ENCODE measurements at places on chromosomes 16 and 17.

DNA sequence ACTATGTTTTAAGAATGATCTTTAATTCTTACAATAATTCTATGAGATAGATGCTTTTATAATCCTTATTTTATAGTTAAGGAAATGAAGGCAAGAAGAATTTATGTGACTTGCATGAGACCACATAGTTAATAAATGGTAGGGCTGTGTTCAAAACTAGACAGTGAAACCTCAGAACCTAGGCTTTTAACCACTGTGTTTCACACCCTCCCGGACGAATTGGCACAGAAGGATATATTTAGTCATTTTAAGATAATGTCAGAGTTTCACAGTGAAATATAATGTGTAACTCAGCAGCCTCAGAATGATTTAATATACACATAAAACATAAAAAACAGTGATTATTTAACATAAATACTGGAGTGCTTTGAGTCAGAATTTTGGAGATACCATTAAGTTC, 57.0 kb downstream of the NSRP1 start:
- DNase-seq, result no peak

- no peak for DNase-seq
Observed at GRCh38 chr16:48172682-48173081, 16.9 kb upstream of the ABCC12 start.

DNA sequence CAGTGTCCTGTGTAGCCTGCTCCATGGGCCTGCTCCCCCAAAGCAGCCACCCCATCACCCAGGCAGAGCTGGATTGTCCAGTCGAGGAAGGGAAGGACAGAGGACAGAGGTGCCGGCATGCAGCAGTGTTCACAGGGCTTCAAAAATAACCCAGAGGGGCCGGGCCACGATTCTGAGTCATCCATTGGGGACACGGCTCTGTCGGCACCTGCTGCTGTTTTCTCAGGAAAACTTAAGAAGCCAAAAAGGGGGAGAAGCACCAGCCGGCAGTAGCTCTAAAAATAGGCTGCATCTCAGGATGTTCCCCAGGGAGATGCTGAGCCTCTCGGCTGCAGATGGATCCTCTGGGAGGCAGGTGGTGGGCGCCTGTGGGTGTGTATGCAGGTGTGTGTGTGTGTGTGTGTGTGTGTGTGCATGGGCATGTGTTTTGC, 1.6 kb downstream of the CA7 start:
- no peak for DNase-seq

DNA sequence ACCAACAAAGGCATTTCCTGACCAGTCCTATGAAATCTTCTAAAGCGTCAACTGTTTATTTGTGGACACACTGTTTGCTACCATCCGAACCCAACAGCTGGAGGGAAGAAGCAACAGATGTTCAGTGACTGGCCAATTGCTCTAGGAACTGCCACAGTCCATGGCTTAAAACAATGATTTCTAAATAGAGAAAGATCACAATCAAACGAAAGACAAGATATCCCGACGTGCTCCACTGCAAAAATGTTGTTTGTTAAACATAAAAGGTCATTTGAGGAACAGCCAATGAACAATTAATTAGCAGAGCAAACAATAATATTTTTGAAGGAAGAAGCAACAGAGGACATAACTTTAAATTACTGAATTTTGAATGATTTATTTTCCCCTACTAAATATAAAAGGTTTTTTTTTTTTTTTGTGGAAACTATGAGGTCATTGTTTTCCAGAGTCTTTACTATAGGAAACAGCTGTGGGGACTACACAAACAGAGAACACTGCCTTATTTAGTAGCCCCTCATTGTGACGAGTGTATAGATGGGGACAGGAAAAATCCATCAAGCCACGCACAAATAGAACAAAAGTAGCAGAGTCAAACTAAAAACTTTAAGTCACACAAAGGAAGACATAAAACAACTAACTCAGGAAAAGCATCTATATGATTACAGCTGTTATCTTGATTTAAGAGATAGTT, 17.2 kb downstream of the USP31 start:
- no peak for DNase-seq

DNA sequence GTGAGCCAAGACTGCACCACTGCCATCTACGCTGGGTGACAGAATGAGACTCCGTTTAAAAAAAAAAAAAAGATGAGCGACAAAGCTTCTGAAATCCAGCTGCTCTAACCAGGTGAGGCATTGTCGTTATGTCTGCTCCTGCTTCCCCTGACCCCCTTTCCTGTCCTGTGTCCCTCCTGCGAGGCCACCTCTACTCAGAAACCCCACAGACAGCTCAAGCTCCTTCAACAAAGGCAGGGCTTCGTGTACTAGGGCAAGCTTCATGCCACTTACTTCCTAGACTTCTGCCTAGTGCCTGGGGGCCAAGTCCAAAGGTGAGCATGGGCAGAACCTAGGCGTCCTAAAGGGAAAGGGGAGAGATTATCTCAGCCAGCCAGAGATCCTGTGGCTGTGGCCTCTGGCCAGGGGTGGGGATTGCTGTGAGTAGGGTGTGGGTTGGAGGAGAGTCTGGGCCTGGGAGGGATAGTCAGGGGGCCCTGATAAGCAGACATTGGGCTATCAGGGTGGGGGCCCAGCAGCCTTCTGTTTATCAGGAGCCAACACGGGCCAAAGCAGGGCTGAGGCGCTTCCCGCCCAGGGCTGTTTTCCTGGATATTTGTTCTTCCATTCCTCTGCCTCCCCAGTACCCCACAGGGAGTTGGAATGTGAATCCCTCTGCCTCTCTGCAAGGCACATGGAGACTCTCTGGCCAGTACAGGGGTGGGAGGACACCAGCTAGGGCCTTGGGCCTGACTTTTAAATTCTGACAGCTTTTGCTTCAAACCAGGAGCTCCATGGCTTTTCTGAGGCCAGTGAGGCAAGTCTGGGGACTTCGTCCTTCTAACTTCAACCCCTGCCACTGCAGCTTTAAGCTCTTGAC, 10.4 kb downstream of the ERAL1 start:
- DNase-seq, result no peak

DNA sequence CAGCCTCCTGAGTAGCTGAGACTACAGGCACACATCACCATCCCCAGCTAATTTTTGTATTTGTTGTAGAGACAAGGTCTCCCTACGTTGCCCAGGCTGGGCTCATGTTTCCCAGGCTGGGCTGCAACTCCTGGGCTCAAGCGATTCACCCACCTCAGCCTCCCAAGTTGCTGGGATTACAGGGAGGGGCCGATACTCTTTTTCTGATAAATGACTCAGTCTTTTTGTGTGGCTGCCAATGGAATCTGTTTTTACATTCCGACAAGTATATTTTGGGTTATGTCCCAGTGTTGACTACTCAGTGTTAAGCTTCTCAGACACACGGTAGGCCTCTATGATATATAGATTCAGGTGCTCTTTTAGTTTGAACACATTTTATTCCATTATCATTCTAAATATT, 58.1 kb downstream of the SLFN11 start:
- DNase-seq, result peak; percentile 75

GRCh38 chr17:76966486-76967181, 98.4 kb downstream of the MGAT5B start:
- DNase-seq, result no peak

GRCh38 chr16:85965125-85965524, 66.2 kb downstream of the IRF8 start:
- DNase-seq, result no peak

GRCh38 chr17:45260204-45260783, 1.6 kb downstream of the SPATA32 start:
- peak; percentile 29 for DNase-seq

DNA sequence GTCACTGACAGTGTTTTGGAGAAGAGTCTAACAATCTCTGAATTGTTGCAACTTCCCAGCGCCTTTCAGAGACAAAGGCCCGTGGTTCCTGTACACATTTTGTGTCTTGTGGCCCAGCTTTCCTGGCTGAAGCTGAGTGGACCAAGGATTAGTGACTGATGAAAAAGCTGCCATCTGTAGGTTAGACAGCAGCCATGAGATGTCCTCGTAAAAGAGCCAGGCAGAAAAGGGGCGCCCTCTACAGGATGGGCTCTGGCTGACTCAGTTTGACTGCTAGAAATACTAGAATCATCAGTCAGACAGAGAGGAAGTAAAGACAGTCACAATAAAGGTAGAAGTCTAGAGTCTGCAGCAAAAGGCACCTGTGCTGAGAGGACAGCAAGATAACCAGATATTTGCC, 26.5 kb upstream of the NF1 start:
- DNase-seq, result no peak

GRCh38 chr17:50259477-50260324, 14.6 kb upstream of the TMEM92 start:
- no peak for DNase-seq

DNA sequence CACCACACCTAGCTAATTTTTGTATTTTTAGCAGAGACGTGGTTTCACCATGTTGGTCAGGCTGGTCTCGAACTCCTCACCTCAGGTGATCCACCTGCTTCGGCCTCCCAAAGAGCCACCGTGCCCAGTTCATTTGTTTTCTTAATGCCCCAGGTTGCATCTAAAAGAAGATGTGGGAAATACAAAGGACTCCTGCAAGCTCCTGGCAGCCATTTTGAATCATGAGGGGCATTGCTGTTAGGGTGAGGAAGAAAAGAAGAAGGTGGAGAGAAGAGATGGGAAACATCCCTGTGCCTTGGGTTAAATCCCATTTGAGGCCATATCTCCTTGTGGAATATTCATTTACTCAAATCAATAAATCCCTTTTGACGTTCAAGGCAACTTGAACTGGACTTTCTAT, 365.3 kb upstream of the ERCC4 start:
- no peak for DNase-seq

DNA sequence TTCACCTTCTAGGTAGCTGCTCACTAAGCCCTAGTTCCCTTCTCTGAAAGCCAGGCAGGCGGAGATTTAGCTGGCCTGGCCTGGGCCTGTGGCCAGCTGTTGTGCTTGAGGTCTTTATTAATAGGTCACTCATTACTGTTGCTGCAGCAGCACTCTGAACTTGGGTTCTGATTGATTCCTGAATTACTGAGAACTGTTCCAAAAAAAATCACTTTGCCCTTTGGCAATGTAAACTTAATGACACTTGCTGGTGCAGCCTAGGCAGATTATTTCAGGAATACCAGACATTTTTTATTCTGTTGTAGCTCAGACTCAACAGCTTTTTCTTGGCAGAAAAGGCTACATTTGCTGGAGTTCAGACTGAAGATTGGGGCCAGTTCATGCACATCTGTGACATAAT, 2.7 kb downstream of the TOM1L1 start:
- no peak for DNase-seq

DNA sequence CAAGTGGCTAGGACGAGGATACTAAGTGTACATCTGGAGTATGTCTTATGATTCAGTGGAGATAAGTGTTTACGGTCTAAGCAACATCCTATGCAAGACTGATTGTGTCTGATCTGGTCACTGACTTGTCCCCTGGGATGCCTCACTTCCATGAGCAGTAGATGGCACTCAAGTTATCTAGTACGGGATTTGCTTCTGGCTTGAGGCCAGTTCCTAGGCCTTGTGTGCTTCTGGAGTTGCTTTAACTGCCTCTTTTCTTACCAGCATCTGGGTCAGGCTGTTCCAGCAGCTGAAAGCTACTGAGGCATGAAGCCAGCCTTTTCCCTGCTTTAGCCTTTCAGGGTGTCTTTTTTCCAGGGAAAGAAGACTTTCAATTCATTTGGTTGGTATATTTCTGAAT, 23.0 kb downstream of the SUPT6H start:
- DNase-seq, result no peak

DNA sequence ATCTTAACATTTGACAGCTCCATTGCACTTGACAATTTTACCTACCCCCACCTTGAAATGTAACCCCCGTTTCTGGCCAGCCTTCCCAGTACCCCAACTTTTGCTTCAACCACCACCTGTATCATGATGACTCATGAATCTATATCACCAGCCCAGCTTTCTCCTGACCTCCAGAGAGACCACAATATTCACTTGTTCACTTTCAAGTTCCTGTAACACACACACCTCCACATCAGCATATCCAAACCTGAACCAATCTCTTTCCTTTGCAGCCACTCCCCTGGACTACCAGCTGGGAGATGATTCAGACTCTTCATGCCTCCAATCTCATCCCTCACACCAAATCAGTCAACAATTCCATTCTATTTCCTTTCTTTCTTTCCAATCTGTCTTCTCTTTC, 8.0 kb downstream of the SMG6 start:
- peak; percentile 81 for DNase-seq

GRCh38 chr17:5044630-5045029, 9.4 kb upstream of the SLC52A1 start:
- DNase-seq, result no peak

DNA sequence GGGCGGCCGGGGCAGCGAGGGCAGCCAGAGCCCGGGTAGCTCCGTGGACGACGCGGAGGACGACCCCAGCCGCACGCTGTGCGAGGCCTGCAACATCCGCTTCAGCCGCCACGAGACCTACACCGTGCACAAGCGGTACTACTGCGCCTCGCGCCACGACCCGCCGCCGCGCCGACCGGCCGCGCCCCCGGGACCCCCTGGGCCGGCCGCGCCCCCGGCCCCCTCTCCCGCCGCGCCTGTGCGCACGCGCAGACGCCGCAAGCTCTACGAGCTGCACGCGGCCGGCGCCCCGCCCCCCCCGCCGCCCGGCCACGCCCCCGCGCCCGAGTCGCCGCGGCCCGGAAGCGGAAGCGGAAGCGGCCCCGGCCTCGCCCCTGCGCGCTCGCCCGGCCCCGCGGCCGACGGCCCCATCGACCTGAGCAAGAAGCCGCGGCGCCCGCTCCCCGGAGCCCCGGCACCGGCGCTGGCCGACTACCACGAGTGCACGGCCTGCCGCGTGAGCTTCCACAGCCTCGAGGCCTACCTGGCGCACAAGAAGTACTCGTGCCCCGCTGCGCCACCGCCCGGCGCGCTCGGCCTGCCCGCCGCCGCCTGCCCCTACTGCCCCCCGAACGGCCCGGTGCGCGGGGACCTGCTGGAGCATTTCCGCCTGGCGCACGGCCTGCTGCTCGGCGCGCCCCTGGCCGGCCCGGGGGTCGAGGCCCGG, 36.1 kb upstream of the ZC3H18 start:
- DNase-seq, result peak; percentile 51

DNA sequence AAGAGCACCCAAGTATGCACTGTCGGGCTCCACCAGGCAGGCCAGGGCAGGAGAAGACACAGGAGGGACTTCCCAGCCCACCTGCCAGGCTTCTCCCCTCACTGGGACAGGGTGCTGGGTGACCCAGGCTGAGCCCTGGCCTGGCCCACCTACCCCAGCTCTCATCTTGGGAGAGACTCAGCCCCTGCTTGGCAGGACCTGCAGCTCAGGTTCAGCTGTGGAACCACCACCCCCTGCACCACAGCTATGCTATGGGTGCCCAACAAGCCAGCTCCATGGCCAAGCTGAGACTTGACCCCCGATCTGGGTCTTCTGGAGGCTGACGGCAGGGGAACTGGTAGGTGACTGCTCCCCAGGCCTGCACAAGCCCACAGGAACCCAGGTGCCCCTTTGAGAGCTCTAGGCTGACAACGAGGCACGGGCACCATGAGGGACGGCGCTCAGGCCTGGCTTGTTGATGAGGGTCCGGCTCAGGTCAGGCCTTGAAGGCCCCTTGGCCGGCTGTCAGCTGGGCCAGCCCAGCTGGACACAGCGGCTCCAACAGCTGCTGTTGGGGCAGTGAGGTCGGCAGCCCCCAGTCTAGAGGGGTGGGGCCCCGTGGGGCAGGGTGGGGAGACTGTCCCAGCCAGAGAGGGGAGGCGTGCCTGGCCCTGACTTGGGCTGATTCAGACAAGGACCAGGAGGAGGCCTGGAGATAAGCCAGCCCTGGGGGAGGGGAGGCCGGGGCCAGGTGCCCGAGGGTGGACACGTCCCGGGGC, 4.6 kb downstream of the RPUSD1 start:
- no peak for DNase-seq

- DNase-seq, result peak; percentile 11
Observed at GRCh38 chr17:34703533-34703932, 124.2 kb downstream of the TMEM132E start.

- no peak for DNase-seq
Observed at GRCh38 chr16:12330541-12330940, 354.0 kb downstream of the SNX29 start.

- DNase-seq, result no peak
Observed at GRCh38 chr16:87358696-87359095, 24.9 kb downstream of the FBXO31 start.

Measured in NCI-H226 (cell line).